ENCODE measurements at places on chromosomes 7 and 10. TPM values are rescaled to one million over a fixed set of nuclear protein-coding genes. Genes with fewer than 3 reads are reported as not detected.

Gene TSPAN12
- total RNA-seq, result not detected

Gene CDK14
- 107 TPM for total RNA-seq

Gene STEAP4
- total RNA-seq, result not detected

Gene ABHD11
- 27.5 TPM for total RNA-seq

Gene SCART1
- 15.2 TPM for total RNA-seq

Gene CALN1
- not detected for total RNA-seq

Gene ABI1
- total RNA-seq, result 76.9 TPM

Gene CLRN3
- total RNA-seq, result not detected

Gene ASZ1
- total RNA-seq, result not detected

All from OCI-LY7 (cell line).